Thyroid gland (tissue), 4 donors: ENCODE measurements at places on chromosomes 2 and 18. TPM values are rescaled to one million over a fixed set of nuclear protein-coding genes. Genes with fewer than 3 reads are reported as not detected.

DNA sequence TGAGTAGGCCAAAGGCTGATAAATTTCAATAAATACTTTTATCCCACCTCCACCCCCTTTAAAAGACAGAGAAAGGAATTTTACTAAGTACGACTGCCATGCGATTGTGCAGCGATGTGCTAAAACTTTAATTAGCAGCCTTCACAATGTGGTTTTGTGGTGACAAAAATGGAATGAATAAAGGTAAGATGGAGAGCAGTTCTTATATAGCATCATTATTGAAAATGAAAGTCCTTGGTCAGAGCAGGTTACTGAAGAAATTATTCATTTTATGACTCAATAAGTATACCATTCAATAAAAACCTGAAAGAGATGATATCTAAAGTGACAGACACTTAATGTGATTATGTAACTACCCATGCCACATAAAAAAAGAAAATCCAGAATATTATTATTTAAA lies 33.2 kb upstream of the MTIF2 start:
- no peak for DNase-seq

DNA sequence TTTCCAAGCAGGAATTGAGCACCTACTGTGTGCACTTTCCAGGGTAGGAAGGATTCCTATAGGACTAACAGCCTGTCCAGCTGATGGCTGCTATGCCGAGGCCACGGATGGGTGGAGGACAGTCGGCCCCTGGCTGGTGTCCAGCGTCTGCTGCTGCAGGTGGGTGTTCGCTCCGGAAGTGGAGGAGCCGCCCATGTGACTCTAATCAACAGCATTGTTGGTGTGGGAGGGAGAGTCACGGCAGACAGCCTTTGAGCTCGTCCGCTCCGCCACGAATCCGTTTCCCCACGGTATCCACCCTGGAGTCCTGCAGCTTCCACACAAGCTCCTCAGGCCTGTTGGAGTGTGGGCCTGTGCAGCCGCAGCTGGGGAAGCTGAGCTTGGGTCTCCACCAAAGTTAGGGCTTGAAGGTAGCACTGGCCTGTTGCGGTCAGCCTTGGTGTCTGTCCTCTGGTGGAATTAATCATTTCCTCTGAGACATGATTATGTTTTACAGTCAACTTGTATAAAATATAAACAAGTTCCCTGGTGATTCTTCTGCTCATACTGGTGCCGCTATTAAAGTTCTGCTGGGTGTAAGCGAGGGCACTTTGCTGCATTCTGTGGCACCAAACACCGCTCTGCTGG lies 185.9 kb upstream of the TPO start:
- DNase-seq = peak; percentile 64

DNA sequence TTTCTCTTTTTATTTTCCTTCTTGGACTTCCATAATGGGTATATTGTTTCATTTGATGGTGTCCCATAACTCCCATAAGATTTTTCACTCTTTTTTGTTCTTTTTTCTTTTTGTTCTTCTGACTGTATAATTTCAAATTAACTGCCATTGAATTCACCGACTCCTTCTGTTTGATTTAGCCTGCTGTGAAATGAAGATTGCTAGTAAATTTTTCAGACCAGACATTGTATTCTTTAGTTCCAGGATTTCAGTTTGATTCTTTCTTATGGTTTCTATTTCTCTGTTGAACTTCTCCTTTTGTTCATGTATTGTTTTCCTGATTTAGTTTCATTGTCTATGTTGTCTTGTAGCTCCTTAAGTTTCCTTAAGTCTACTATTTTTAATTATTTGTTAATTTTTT lies 87.6 kb upstream of the SPOPL start:
- no peak for DNase-seq

GRCh38 chr2:30026091-30027055 lies 105.0 kb upstream of the ALK start:
- DNase-seq = peak; percentile 60

DNA sequence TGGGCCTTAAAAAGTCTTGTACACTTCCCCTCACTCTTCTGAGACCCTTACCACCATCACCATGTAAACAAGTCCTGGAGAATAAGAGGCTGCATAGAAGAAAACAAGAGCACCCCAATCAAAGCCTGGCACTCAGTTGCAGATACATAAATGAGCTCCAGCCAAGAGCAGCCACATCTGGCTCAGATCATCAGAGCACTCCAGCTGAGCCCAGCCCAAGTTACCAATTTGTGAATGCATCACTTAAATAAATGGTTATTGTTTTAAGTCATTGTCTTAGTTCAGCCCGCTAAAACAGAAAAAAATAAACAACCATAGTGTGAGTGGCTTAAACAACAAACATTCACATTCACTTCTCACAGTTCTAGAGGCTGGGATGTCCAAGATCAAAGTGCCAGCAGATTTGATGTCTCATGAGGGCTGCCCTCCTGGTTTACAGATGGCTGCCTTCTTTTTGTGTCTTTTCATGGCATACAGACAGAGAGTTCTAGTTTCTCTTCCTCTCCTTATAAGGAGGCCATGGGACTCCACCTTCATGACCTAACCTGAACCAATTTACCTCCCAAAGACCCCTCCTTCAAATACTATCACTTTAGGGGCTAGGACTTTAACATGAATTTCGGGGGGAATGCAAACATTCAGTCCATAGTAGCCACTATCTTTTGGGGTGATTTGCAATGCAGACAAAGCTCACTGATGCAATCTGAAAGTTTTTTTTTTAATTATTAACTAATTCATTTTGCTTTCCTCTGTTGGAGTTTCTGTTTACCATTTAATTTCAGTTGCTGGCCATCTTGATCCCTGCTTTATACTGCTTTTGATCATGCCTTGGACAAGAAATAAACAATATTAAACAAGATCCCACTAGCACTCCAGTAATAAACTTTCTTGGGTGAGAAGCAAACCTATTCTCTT lies 187.5 kb upstream of the ACVR2A start:
- no peak for DNase-seq

- no peak for DNase-seq
Measured at GRCh38 chr2:127014224-127014623, 92.7 kb downstream of the BIN1 start.

GRCh38 chr2:121150713-121151112 lies 134.3 kb downstream of the TFCP2L1 start:
- no peak for DNase-seq

DNA sequence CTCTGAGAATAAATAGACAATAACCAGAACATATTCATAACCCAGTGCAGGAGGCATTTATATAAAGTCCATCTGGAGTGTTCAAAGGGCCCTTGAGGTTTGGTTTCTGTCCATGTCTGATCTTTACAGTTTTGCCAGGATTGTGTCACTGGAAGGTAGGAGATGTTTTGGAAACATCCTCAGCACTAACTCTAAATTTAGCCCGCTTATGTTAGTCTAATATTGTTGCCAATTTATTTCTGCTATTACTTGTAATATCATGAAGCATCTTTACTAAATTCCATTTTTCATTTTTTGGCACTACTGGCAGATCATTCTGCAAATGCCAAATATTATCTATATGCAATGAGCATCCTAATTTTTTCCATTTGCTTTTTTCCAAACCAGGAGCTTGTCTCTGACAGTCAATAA lies 22.4 kb upstream of the REV1 start:
- no peak for DNase-seq

DNA sequence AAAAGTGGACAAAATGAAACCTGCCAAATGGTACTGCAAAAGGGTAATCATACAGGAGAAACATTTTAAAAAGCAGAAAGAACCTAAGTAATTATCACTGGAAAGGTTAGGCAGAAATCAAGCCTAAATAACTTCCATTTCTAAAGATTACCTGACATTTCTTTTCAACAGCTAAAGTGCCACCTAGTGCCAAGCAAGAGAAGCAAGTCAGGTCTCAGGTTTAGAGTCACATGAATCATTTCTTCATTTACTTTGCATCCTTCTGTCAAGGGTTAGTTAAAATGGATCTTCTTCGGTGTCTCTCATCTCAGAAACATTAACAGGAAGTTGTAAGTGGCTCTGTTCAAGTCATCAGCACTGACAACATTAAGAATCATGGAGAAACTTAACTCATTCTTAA lies 90.3 kb downstream of the AKAIN1 start:
- DNase-seq = no peak

DNA sequence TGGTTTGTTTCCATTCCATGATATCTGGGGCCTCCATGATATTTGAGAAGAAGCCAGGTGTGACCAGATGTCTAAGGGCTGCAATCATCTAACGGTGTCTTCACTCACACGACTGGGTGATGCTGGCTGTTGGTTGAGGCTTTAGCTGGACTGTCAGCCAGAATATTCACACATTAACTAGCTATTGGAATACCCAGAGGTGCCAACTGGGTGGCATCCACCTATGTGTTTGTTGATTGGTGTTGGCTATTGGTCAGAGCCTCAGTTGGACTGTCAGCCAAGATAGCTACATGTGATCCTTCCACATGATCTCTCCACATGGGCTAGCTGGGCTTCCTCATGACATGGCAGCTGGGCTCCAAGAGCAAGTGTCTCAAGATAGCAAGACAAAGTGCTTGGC lies 117.4 kb downstream of the CDCA7 start:
- no peak for DNase-seq

- no peak for DNase-seq
Measured at GRCh38 chr2:127355407-127356008, 32.3 kb downstream of the MAP3K2 start.

SKA1 gene
- total RNA-seq = not detected

ROCK1 gene
- total RNA-seq = 65.6 TPM

TBR1 gene
- total RNA-seq = not detected

OTX1 gene
- total RNA-seq = not detected

CXCR4 gene
- total RNA-seq = 11.0 TPM

TNFRSF11A gene
- 3.3 TPM for total RNA-seq

SERPINB2 gene
- 0.22 TPM for total RNA-seq
